Osteocyte (in vitro differentiated cells): ENCODE measurements at places on chromosomes 3 and 15.

- no peak for DNase-seq
Observed at GRCh38 chr3:106454497-106454896, 585.7 kb upstream of the CBLB start.

DNA sequence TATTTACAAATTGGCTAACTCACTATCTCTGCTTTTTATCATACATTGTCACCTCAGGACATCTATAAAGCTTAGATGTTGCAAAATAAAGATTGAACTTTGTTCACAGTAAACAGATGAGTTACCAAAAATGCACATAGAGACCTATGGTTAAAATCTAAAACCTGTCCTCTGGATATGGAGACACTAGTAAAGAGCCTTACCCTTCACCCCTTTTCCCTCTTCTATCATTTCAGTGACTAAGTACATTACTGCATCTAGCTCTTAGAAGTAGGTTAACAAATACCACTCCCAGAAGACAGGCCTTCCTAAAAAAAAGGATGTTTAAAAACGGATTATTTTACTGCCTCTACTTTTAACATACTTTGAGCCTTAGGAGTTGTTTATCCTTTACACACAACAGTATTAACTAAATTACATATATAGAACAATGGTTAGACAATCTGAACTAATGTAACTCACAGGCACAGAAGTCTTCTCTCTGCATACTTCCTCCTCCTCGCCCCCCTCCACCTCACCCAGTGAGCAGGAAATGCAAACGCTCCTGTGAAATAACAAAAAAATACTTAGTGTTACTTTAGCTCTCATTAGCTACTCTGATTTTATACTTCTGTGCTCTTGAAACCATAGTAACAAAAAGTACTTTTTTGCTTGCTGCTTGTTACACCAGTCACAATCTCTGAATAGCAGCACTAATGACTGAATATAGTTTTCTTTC is 23.3 kb downstream of the IREB2 start:
- no peak for DNase-seq

DNA sequence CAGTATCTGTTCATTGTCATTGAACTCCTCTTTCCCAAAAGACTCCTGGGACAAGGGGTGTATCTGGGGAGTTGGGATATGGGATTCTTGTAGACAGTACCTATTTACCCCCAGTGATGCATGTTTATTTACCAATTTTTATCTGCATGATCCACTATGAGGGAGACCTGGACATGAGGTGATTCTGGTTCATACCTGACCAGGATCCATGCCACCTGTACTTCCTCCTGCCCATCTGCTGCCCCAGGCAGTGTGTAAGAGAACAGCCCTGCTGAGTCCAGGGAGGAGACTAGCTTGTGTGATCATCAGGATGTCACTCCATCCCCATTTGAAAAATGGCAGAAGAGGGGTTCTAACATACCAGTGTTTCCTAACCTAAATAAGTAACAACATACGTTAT is 3.1 kb upstream of the TPRG1 start:
- DNase-seq: no peak

GRCh38 chr15:96818861-96819260 is 488.4 kb downstream of the NR2F2 start:
- DNase-seq: no peak

DNA sequence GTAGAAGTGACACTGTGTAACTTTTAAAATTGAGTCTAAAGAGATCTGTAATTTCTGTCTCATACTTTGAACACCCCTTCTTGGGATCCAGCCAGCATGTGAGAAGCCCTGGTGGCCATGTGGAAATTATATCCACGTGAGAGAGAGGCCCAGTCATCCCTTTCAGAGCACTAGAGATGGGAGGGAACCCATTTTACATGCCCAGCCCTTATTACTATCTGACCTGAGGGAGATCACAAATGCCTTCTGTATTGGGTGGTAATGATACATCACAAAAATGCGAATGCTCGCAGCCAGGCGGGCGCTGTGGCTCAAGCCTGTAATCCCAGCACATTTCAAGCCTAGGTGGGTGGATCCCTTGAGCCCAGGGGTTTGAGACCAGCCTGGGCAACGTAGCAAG is 27.3 kb upstream of the TRAK1 start:
- DNase-seq: peak; percentile 68

DNA sequence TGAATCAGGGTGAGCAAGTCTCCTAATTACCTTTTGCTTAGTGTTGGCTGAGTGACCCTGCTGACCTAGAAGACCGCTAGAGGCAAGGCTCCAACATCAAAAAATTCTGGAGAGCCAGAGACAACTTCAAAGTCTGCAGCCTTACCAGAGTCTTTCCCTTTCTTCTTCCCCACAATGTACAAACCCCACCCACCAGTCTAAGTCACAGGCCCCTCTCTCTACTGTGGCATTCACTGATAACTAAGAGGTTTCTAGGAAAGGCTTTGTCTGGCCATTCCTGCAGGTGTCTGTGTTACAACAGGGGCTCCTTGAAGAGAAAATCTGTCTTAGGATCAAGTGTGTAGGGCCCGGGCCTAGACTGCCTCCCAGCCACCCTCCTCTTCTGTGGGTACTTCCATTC is 525 bp downstream of the MYH15 start:
- no peak for DNase-seq

DNA sequence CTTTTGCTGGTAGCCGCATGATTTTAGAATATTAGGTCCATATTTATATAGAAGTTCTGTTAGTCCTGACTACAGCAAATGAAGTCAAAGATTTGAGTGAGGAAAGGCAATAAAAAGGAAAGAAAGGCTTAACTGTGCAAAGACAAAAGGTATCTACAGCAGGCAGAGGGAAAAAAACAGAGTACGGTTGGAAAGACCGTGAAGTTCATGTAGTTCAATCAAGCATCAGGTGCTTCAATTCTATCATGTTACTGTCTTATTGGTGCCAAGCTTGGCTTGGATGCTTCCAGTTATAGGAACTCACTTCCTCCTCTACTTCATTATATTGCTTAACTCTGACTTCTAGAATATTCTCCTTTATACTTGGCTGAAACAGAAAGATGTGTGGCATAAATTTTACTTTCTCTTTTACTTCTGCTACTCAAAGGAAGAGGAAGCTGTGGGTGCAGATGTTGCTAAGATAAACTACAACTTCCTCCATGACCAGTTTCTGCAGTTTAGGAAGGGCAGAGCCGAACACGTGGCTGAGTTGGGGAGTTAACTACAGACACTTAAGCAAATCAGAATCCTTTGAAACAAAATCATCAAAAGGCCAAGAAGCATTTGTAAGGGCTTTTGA is 72.6 kb upstream of the ZBED2 start:
- DNase-seq: no peak
